Stimulated activated CD4-positive, alpha-beta T cell treated with anti-CD3 and anti-CD28 coated beads, Interleukin-12 subunit alpha, Interleukin-12 subunit beta, amount 100 ng/mL, for 4 hours (primary cell): ENCODE measurements at places on chromosomes 1 and 21.

GRCh38 chr1:156129687-156130577 is 15.4 kb downstream of the LMNA start:
- DNase-seq: peak; percentile 80

- no peak for DNase-seq
Observed at GRCh38 chr1:17597651-17598050, 58.2 kb downstream of the ARHGEF10L start.

DNA sequence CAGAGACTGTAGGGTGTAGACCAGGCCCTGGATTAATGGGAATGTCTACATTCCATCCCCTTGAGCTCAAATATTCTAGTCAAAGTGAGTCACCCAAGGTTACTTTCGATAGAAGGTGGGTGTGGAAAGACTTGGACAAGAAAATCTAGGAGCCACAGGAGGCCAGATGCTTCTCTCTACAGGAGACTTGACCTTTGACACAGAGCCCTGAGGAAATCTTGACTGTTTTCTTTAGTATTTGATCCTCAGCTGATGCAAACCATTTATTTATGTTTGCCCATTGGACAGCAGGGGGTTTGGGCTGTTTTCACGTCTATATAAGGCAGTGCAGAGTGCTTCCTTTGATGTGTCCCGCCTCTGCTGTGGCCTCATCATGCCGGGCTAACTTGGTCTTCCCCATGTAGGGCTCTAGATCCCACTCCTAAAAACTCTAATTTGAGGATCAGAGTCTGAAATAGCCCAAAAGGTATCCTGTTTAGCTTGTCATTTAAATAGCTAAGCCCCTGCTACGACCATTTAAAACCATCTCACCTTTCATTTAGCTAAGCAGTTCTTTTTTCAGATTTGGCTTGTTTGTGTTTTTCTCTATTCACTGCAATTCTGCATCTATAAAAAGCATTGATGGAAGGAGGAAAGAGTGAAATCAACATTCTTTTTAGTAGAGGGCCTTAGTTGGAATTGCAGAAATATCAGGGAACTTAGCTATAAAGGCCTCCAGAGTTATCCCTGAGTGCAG is 15.5 kb upstream of the MAP3K7CL start:
- no peak for DNase-seq

GRCh38 chr1:2009101-2010053 is 5.8 kb upstream of the CFAP74 start:
- no peak for DNase-seq

GRCh38 chr1:238484121-238484520 is 593.4 kb upstream of the ZP4 start:
- no peak for DNase-seq

DNA sequence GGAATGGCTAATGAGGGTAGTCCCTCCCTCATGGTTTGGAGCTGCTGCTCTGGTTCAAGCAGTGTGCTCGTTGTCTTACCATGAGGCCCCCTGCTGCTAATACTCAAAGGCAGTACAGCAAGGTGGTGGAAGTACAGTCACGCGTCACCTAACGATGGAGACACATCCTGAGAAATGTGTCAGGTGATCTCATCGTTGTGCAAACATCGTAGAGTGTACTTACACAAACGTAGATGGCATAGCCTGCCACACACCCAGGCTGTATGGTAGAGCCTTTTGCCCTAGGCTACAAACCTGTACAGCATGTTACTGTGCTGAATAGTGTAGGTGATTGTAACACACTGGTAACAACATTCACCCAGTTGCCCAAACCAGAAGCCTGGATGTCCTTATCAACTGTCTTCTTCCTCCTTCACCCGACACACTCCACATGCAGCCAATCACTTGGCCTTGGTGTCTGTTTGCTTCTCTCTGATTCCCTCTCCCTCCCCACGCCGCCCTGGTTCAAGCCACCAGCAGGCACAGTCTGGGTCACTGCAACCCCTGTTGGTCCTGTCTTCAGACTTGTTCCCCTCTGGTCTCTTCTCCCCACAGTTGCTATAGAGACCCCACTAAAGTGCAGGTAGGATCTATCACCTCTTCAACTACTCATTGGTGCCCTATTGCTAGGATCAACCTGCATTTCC is 6.0 kb upstream of the KCNA2 start:
- no peak for DNase-seq

- DNase-seq: no peak
Observed at GRCh38 chr1:110915804-110916203, 42.9 kb downstream of the CD53 start.

DNA sequence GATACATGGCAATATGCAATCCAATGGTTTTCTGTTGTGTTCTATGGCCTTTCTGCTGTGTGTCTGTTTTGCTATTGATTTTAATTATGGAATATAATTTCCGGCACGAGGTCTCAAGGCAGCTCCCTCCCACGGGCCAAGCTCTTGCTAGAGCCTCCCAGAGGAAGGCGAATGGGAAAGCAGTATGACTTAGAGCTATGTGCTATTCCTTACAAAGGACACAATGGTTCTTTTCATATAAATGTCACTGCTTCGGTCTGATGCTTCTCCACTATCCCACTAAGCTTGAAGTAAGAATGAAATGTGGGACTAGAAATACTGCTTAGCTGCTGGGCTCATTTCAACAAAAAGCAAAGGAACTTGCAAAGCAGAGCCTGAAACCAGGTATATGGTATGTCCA is 322.2 kb upstream of the BEND5 start:
- no peak for DNase-seq

DNA sequence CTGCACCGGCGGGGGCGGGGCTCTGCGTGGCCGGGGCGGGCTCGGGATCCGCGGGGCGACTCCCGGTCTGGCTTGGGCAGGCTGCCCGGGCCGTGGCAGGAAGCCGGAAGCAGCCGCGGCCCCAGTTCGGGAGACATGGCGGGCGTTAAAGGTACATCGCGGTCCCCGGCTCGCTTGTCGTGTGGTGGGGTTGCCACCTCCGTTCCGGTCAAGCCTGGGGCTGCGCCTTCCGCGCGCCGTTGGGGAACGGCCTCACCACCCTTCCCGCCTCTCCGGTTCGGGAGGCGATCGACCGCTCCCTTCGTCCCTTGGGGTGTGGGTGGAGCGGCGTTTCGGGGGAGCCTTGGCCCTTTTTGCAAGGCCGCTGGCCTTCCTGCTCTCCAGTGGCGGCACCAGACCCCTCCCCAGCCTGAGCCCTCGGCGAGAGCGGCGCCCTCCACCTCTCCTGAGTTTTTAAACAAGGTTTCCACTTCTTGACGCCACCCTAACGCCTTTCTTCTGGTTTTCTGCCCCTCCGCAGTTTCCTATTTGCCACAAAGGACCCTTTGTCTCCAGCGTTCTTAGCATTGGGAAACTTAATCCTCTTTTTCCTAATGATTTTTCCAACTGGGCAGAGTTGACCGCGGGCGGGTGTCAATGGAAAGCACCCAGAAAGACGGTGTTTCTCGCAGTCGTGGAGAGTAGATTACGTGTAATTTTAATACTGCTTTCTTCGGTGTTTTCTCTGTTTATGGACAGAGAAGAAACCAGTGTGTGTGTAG is at the start of the genes LEPR and LEPROT:
Gene LEPR (plus strand): TSS at position 79 of the 761 bp plus-strand sequence. CDS start 144,898 bp downstream, outside the sequence.
Gene LEPROT (plus strand): TSS at position 79 of the 761 bp plus-strand sequence. CDS start 57 bp downstream, at position 136.
- no peak for DNase-seq

- no peak for DNase-seq
Observed at GRCh38 chr1:14500041-14500440, 98.4 kb upstream of the KAZN start.

- no peak for DNase-seq
Observed at GRCh38 chr1:100147875-100148274, 14.9 kb downstream of the TRMT13 start.

DNA sequence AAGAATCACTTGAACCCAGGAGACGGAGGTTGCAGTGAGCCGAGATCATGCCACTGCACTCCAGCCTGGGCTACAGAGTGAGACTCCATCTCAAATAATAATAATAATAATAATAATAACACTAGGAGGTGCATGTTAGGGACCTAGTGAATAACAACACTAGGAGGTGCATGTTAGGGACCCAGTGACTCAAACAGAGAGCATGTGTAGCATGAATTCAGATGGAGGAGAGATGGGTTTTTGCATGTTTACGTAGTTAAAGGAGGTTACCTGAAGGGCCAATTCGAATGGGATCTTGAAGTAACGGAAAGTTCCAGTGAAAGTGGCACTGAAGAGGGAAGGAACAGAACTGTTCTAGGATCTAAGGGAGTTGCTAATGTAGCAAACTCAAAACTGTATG is 7.1 kb upstream of the KCNK1 start:
- DNase-seq: no peak

DNA sequence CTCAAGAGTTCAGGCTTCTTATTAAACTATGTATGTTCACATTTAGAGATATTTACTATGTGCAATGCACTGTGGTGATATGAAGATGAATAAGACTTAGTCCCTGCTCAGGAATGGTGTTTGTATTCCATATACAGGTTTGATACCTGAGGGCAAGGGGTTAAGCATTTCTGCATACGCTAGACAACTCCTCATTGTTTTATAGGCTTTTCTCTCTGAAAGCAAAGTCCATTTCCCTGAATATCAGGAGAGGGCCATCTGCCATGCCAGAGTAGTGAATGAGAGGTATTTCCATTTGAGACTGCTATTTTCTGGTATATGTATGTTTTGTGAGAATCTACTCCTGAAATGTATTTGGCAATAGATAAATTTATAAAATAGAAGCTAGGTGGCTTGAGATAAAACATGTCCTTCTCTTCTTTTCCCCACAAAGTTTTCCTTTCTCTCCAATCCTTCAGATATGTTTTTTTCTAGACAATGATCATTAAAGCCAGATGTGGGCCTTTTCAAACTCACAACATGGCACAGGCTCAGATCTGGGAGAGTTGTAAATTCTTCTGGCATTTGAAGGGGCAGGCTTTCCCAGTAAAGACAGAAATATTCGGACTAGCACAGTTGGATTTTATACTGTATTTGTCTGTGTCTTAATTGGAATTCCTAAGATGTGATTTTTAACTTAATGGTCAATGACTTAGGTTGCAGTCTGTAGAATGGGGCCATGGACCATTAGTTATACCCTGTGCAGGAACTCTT is 73.3 kb upstream of the WDR26 start:
- no peak for DNase-seq

DNA sequence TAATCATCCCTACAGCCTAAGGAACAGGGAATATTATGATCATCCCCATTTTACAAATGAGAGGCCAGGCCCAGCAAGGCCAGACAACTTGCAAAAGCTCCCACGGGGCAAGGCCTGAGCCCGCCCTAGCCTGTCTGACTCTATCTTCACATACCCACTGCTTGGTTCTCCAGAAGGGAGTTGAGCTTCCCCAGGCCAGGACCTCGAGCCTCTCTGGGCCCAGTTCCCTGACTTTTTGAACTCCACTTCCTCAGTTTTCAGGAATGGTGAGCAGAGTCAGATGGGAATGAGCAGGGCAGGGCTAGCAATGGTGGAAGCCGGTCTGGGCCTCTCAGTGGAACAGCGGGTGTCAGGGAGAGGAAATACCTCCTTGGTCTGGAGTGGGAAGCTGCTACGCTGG is 39.3 kb downstream of the CACNA1S start:
- DNase-seq: no peak

GRCh38 chr1:194062962-194063361 is 876.5 kb upstream of the B3GALT2 start:
- no peak for DNase-seq

DNA sequence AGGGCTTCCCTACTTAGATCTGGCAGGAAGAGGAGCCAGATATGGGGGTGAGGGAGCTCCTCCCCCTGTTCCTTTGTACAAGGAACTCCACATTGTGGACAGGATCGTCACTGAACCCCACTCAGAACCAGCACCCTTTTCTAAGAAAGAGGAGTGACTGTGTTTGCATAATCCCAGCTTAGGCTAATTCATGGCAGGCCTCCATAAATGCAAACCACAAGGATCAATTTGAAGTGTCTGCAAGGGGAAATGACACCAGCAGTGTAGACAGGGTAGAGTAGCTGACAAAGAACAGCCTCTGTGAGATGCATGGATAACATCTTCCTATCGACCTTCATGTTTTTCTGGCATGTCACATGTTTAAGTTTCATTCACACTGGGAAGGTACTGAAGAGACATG is 11.7 kb downstream of the MX1 start:
- no peak for DNase-seq

GRCh38 chr1:5898266-5898665 is 94.0 kb downstream of the NPHP4 start:
- no peak for DNase-seq

DNA sequence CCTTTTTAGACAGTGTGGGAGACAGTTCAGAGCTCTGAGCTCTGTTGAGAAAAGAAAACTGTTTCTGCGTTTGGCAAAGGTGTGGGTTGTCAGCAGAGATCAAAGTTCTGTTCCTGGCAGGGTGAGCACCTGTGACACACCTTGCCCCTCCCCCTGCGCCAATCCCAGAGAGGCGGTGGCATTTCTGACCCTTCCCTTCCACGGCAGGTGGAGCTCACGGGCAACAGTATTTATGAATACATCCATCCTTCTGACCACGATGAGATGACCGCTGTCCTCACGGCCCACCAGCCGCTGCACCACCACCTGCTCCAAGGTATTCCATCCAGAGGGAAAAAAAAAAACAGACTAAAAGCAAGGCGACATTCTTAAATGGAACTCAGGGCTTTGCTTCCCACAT is 20.7 kb downstream of the SIM2 start:
- DNase-seq: no peak

DNA sequence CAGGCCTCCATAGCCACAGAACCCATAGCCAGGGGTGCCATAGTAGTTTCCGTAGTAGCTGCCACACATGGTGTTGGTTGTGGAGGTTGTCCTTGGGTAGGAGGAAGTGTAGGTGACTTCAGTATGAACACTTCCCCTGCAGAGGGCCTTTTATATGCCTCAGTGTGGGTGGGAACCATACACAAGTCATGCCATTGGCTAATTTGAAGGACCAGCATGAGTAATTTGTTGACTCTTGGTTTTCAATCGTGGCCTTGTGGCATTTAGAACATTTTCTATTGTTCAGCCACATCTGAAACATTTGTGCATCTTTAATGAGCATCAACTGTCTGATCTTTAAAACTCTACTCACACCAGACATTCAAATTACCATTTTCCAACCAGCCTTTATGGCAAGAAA is at the start of gene KRTAP6-1:
Gene KRTAP6-1 (minus strand): TSS at position 95 of the 400 bp plus-strand sequence. CDS start 26 bp downstream, at position 69.
- DNase-seq: no peak

- no peak for DNase-seq
Observed at GRCh38 chr1:48555271-48555670, 83.3 kb upstream of the SPATA6 start.

DNA sequence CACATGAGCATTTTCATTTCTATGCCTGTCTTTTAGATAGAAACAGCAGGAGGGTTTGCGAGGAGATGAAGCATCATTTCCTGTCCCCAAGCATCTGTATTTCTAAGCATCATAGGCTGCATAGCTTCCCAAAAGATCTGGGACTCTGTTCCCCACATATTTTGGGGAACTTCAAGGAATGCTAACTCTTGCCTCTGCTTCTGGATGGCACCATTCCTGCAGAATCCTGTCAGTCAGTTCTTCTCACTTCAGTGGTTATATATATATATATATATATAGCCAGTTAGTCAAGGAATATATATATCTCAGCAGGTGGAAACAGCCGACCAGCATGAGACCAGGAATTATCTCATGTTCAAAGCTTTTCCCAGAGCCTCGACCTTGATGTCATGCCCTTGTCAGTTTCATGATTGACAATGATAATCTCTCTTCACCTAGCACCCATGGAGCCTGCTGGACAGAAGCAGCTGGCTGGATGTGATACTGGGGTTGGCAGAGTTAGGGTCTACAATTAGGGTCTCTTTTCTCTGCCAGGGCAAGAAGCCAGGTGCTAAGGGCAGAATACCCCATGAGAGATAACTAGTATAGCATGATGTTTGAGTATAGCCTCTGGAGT is 2.4 kb downstream of the PFKFB2 start:
- no peak for DNase-seq

- no peak for DNase-seq
Observed at GRCh38 chr1:175287849-175288248, 95.3 kb upstream of the KIAA0040 start.
